SW 1271 (cell line): ENCODE measurements at places on chromosomes 6 and 20.

GRCh38 chr20:46099491-46100287 lies 9.9 kb upstream of the NCOA5 start:
- no peak for DNase-seq

- no peak for DNase-seq
Measured at GRCh38 chr6:89777455-89777854, 42.1 kb downstream of the MDN1 start.

- no peak for DNase-seq
Measured at GRCh38 chr6:39899554-39900295, 34.5 kb downstream of the MOCS1 start.

GRCh38 chr20:11851646-11852045 lies 66.0 kb upstream of the BTBD3 start:
- DNase-seq: no peak

DNA sequence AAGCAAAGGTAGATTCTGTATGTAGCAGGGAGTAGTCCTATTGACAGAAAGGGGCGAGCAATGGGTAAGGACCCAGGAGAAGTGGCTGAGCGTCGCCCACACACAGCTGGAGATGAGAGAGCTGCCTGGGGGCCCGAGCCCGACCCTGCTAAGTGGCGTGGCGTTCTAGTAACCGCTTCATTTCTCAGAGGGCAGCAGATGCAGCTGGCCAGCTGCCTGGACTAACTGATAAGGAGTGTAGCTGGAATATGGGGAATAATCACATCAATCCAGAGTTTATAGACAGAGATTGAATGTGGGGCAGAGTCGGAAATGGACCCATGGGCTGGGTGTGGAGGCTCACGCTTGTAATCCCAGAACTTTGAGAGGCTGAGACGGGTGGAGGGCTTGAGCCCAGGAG lies 64.4 kb downstream of the EZR start:
- no peak for DNase-seq

- no peak for DNase-seq
Measured at GRCh38 chr6:11543919-11544518, 6.5 kb downstream of the TMEM170B start.

DNA sequence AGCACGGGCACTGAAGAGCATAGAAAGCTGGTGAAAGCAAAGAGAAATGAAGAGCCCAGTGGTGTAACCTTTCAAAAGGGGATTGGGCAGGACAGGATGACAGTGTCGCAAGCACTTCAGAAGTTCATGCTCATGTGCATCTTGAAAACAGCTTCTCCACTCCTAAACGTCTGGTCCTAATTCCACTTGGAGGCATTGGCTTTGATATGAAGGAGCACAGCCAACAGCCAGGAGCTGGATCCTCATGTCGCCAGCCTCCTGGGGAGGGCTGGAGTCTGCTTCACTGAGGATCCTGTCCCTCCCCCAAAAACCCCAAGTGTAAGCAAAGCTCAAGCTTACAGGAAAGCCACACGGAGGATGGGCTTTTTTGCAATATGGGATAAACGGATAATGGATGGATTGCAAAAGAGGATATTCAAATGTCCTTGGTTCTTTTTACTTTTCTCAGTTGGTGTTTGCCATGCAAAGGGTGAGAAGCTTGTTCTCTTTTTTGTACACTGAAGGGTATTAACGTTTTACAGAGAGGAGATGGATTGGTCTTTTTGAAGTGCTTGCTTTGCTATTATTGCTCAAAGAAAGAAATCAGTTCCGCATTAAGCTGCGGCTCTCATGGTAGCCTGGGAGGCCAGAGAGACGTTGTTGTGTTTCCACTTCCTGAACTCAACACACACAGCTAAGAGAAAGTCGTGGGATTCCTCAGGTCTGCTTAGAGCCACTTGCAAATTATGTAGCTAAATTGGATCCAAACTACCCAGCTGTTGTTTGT lies 92.2 kb downstream of the SIM1 start:
- DNase-seq: no peak

DNA sequence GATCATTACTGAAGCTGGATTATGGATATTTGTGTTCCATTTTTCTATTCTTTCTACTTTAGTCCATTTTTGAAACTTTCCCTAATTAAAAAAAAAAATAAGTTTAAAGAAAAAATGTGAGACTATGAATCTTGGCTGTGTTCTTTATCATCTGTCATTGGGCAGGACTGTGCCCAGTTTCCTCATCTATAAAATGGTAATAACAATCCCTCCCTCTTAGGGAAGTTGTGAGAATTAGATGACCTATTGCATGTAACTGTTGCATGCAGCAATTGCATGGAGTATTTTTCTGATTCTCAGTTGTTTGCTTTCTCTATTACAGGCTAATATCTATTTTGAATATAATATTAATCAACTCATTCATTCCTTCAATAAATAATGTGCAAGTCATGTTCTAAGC lies 108.2 kb upstream of the LOC128125822 start:
- no peak for DNase-seq

DNA sequence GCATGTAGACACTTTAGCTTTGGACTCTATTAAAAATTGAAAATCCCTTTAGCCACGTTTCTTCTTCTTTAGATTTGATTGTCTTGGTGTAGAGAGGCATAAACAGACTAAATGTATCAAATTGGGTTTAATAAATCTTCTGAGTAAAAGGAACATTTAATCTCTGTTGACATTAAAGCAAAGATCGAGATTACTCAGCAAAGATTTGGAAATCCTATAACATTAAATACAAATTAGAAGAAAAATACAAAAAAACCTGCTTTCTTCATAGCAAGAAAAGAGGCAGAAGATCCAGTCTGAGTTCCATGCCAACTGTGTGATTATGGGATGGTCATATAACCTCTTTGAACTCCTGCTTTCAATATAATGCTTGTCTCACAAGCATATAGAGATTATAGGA lies 172.3 kb downstream of the GJA1 start:
- DNase-seq: no peak

DNA sequence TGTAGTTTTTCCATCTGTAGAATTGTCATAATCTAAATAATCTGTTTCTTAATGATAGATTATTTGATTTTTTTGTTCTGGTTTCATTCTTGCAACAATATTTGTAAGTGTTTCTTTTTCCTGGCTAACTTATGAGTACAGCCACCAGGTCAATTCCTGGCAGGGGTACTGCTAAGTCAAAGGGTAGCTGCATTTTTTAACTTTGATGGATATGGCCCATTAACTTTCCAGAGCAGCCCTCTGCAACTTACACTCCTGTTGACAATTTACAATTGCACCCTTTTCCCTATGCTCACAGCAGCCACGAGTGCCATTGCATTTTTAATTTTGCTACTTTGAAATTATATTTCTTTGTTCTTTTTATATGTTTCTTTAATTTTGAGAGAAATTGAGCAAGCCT lies 209.3 kb upstream of the CST7 start:
- DNase-seq: no peak

DNA sequence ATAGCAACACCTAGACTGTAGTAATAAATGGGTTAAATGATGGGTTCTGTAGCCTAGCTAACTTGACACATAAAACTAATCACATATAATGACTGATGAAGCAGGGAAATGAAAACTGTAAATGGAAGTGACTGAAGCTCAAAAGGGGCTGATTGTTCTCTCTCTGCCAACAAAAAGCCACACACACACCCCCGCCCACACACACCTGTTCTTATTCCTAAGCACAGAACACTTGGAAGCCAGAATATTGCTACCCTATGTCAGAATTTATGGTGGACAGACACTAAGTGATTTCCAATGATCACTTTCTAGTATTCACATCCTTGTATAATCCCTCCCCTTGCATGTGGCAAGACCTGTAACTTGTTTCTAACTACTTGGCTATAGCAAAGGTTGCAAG lies 603.5 kb downstream of the UTRN start:
- no peak for DNase-seq

DNA sequence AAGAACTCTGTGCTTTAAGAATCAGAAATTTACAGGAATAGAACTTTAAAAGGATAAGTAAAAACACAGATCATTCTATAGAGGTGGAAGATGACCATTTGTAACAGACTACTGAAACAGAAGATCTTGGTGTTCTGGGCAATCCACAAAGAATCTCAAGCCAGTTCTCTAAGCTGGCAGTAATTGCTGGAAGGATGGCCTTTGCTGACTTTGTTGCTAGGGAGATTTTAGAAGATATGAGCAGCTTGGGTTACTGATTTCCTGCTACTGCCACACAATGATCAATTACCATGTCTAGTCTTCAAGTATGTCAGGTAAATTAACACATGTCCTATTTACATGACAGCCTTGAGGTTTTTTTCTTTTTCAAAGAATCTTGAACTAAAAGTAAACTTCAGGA lies 31.1 kb downstream of the SNAP91 start:
- DNase-seq: no peak

- no peak for DNase-seq
Measured at GRCh38 chr6:6803180-6803977, 214.9 kb downstream of the LY86 start.

GRCh38 chr20:61444637-61445036 lies 192.6 kb downstream of the CDH4 start:
- DNase-seq: no peak

GRCh38 chr6:23224540-23224939 lies 655.2 kb downstream of the HDGFL1 start:
- DNase-seq: no peak

- DNase-seq: no peak
Measured at GRCh38 chr20:20370094-20370575, 2.2 kb downstream of the INSM1 start.

DNA sequence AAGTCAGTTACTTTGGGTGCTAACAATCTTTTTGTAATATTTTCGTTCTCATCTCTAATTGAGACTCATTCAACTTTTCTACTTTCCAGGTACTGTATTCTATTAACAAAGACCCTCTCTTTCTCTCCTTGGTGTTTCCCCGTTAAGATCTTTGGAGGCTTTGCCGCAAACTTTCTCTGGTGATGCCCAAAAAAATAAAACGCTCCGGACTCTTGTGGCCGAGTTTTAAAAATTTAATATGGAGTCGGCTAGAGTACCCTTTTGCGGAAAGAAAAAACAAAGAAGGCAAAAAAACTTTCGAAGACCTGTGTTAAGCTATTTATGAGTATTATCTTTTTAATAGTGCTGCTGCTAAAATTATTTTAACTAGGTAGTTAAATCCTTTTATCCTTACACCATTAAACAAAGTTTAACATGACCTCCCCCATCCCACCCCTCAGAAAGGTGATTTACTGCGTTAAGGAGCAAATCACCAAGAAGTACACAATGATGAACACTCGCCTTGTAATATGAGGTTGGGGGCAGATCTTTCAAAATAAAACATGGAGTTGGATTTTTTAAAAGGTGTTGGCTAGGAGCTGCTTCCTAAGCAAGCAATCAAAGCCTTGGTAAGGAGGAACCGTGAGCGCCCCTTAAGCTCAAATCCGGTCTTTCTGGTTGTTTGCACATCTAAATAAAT lies 10.0 kb downstream of the SIM1 start:
- no peak for DNase-seq

GRCh38 chr6:31842053-31842452 lies 14.5 kb downstream of the HSPA1B start:
- no peak for DNase-seq

- DNase-seq: no peak
Measured at GRCh38 chr6:28537509-28538140, 11.9 kb downstream of the GPX5 start.

DNA sequence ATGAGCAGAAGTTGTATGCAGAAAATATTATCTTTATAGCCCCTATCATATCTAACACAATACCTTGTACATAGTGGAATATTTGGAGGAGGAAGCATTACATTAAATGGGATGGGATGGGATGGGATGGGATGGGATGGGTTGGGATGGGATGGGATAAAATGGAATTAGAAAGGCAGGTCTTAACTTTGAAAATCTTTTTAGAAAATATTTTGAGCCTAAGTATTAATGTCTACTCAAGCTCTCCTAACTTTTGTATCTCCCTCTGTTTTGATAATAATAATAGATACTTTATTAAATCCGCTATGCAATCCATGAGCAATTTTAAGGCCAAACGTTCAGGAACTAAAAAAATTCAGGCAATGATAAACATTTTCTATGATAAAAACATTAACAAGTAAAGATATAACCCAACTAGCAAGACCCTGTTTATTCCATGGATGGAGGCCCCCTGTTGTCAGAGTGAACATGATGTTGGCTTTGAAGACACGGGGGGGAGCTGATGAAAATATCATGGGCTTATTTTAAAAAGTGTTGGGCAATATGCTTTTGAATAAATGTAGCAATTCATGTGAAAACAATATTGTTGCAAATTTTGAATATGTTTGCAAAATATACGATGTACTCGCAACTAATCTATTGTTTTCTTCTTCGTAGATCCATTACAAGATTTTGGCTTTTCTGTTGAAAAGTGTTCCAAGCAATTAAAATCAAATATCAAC lies 35.9 kb downstream of the LY86 start:
- no peak for DNase-seq

- no peak for DNase-seq
Measured at GRCh38 chr6:147169529-147169928, 34.7 kb upstream of the STXBP5 start.

GRCh38 chr6:35140639-35141006 lies 516 bp downstream of the TCP11 start:
- DNase-seq: no peak

DNA sequence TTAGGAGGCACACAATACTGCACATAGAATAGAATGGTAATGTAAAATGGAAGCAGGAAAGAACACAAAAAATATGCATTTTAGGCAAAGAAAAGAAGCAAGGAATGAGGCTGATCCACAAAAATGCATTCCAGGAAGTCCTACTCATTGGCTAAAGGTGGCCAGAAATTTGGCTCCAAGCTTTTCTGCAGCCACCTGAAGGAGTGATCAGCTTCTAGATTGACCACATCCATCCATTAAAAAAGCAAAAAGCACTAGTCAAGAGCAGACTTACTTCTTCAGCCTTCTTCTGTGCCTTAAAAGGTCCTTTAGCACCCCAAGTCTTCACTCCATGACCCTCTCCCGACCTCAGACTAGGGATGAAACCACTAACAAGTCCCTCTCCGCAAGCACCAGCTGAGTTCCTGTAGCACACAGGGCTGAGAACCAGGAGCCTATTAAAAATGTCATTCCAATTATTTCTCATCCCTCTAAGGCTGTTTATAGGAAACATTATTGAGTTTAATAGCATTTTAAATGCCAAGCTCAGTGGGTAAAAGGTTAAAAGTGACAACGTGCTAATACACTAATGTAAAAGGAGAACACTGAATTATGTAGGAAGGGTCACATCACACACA lies 36.5 kb downstream of the TRAM2 start:
- DNase-seq: no peak

DNA sequence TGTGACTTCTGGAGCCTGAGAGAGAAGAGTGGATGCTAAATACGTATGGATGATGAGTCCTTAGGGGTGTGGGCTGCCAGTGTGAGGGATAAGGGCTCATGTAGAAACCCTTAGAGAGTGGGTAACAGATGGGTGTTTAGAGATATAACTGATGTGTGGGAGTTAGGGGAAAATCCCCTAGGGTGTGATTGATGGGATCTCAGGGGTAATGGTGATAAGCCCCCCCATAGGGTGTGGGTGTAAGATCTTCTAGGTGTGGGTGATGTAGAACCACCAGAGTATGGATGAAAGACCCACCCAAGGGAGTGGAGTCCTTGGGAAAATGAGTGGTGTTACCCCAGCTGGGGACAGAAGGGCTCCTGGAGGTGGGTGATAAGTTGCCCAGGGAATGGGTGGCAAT lies 26.3 kb downstream of the SLC12A5 start:
- no peak for DNase-seq

GRCh38 chr6:105482921-105483320 lies 80.0 kb upstream of the PREP start:
- no peak for DNase-seq

- DNase-seq: no peak
Measured at GRCh38 chr6:122081921-122082320, 317.5 kb upstream of the HSF2 start.
